ENCODE measurements at places on chromosomes 11 and 22. TPM values are rescaled to one million over a fixed set of nuclear protein-coding genes. Genes with fewer than 3 reads are reported as not detected.
A peak's percentile ranks its signal among the peaks of the same experiment; 100 is the strongest.

- DNase-seq, result peak; percentile 68
Measured at GRCh38 chr22:20319041-20319744, 667 bp downstream of the DGCR6L start.

The GGT1 gene
- total RNA-seq, result 4.0 TPM

The ZNF70 gene
- total RNA-seq, result 9.8 TPM

DNA sequence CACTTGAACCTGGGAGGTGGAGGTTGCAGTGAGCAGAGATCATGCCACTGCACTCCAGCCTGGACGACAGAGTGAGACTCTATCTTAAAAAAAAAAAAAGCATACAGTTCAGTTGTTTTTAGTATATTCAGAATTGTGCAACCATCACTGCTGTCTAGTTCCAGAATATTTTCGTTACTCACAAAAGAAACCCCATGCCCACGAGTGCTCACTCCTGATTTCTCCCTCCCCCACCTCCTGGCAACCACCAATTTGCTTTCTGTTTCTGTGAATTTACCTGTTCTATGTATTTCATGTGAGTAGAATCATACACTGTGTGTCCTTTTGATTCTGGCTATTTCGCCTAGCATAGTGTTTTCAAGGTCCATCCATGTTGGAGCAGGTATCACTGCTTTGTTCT lies 24.8 kb downstream of the PTPRJ start:
- DNase-seq, result no peak

The KCNA4 gene
- total RNA-seq, result 0.06 TPM
